Stimulated activated CD4-positive, alpha-beta T cell treated with anti-CD3 and anti-CD28 coated beads, Interleukin-4, amount 100 ng/mL, for 48 hours (primary cell): ENCODE measurements at places on chromosomes 5 and 9.

- no peak for DNase-seq
Measured at GRCh38 chr5:72034770-72035169, 72.5 kb upstream of the MAP1B start.

DNA sequence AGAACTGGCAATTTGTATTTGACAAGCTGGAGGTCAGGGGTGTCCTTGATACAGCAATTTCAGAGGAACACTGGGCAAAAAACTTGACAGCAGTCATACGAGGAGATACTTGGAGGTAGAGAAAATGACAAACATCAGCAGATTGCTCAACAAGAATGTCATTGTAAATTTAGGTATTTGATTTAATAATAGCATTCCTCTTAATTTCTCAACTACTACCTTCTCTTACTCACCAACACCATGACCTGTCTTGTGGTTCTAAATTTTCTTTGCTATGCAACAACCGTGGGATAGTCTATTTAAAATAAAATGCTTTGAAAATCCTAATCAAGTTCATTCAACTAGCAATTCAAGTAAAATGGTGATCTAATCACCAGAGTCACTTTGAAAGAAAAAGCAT is 128.4 kb downstream of the DNAH5 start:
- no peak for DNase-seq

GRCh38 chr5:102523541-102524175 is 24.9 kb upstream of the SLCO6A1 start:
- no peak for DNase-seq

DNA sequence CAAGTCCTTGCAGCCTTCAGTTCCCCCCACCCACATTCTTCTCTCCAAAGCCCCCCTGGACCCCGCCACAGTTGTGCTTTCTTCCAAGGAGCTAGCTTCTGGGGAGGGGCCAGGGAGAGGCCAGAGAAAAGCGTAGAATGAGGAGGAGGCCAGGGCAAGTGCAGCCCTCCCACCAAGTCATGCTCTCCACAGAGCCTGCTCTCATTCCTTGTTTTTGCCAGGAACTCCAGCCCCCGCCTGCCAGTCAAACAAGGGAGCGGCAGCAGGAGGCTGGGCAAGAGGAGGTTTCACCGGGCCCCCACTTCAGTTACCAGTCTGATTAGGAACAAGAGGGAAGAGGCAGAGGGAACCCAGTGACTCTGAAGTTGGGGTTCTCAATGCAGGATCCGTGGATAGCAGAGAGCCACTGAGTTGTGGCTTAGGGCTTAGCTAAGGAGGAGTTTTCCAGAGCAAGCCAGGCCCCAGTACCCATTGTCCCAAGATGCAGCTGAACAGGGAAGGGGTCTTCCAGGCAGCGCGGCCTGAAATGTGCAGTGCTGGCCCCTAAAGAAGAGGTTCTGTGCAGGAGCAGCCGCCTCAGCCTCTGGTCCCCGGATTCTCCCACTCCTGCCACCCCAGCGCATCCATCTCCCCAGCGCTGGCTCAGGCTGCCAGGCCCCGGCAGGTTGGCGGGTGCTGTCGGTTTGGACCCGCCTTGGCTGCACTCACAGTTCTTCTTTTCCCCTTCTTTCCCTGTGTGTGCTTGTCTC is 120.6 kb downstream of the DAB2IP start:
- DNase-seq = no peak

- no peak for DNase-seq
Measured at GRCh38 chr5:14757850-14758249, 93.3 kb downstream of the OTULIN start.

DNA sequence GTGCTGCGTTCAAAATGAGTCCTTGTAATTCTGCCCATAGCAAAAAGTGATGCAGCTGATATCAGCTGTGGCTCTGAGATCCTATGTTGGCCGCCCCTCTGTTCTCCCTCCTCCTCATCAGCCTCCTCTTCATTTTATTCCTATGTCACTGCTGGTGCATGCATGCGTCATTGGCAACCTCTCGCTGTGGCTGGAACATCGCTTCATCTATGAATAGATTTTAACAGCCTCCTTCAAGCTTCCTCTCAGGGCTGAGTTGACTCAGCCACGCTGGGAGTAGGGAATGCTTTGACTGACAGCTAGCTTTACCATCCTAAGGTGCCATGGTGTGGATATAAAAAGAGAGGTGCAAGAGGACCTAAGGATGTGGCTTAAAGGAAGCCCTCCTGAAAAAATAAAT is 303.5 kb downstream of the PLK2 start:
- no peak for DNase-seq

DNA sequence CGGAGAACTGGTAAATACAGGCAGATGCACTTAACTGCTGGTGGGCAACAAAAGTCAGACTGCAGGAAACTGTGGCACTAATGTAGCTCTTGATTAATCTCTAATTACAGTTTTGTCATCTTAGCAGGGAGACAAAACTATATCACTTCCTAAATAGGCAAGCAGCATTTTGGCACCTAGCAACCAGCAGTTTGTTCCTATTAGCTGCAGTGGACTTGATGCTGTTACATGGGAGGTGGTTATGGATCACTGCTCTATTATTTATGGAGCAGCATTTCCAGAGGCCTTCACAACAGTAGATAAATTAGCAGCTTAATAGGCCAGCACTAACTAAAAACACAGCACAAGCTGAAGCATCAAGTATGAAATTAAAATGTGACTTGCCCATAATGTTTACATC is 518.3 kb upstream of the ITGA1 start:
- no peak for DNase-seq

- DNase-seq = no peak
Measured at GRCh38 chr9:116287721-116288120, 134.1 kb downstream of the PAPPA start.

- no peak for DNase-seq
Measured at GRCh38 chr5:131384173-131384572, 120.3 kb downstream of the CDC42SE2 start.

- DNase-seq = peak; percentile 1
Measured at GRCh38 chr9:16133556-16134227, 580.8 kb downstream of the CCDC171 start.

DNA sequence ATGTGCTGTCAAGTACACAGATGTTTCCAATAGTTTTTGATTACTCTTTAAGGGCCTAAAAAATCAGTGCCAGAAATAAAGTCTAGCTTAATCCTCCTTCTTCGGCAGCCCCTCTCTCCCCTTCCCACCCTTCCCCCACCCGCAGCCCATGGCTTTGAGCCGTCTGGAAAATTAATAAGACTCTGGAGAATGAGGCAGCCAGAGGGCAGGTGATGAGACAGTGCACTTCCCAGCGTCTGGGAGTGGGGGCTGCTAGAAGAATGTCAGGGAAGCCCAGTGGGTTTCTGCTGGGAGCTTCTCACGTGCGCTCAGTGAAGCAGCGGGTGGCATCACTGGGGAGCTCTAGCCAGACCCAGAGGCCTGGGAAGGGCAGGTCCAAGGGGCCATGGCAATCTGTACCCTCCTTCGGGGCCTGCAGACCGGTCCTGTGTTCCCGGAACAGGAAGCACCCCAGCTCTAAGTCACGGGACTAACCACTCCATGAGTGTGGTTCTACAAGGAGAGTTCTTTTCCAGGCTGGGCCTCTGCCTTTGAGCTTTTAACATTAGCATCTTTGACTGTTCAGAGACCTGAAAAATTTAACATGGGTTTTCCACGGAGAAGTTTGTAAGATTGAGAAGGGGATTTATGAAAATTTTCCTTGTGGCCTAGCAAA is 164.8 kb upstream of the OTULINL start:
- no peak for DNase-seq

DNA sequence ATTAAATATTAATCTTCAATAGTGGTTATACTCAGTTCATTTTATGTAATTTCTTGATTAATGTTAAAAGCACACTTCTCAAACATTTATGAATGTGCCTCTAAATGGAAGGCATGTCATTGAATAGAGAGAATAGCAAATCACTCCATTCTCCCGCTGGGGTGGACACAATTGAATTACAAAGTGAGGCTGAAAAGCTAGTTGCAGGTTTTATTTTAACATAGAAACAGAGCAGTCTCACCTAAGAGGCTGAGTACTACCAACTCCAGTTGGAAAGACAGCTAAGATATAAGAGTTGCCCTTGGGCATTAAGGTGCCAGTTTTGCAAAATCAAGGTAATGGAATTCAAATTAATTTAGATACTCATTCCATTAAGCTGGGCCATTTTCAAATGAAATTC is 147.2 kb downstream of the PCSK1 start:
- DNase-seq = no peak

GRCh38 chr5:3594510-3595005 is 1.1 kb upstream of the IRX1 start:
- DNase-seq = no peak

- DNase-seq = no peak
Measured at GRCh38 chr9:128203707-128204551, 750 bp downstream of the DNM1 start.

DNA sequence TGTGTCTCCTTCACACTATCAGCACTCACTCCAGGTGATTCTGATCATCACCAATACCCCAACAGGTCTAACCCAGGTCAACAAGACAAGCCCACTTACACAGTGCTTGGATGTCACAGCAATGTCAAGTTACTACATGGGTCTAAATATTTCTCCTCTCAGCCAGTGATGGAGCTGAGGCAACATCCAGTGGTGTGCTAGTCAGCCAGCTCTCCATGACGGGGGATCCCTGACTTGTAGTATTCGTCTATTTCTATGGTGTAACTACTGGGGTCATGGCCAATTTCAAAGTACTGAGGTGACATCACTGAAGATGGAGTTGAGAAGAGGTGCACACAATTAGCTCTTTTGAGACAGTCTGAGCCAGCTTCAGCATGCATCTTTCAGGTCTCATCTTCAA is 31.1 kb downstream of the ADRB2 start:
- DNase-seq = no peak

GRCh38 chr9:69623276-69623675 is 48.9 kb downstream of the APBA1 start:
- DNase-seq = no peak

DNA sequence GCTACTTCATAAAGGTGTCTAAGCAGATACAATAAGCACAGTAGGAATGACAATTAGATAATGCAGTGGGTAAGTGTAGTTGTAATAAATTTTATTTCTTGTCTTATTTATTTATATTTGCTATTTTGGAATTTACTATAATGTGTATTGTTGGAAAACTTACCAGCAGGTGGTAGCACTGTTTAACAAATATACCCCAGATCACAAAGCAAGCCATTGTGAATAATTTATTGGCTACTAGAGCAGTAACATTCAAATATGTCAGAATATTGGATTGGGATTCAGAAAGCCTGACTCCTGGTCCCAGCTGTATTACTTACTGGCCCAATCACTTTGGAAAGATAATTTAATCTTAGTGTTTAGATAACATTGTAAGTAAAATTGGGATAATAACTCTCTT is 78.0 kb downstream of the ISOC1 start:
- no peak for DNase-seq

- no peak for DNase-seq
Measured at GRCh38 chr5:34656001-34656699, at the start of gene RAI14. Gene RAI14, plus strand, starts transcription at chr5:34656328. Its CDS starts 30,592 bp downstream, at chr5:34686920.

DNA sequence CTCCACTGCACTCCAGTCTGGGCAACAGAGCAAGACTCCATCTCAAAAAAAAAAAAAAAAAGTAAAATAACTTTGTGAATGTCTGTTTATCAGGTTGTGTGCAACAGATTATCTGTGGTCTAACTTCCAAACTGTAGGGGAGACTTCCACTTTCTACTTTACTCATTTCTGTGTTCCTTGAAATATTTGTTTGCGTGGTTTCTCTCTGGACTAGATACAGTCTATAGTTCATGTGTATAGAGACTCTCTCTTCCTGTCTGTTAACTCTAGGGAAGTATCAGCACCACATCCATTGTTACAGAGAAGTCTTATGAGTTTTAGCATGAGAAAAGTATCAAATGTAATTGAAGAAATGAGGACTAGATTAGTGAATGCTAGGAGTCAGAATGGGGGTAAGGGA is 168.3 kb downstream of the LPAR1 start:
- DNase-seq = no peak

DNA sequence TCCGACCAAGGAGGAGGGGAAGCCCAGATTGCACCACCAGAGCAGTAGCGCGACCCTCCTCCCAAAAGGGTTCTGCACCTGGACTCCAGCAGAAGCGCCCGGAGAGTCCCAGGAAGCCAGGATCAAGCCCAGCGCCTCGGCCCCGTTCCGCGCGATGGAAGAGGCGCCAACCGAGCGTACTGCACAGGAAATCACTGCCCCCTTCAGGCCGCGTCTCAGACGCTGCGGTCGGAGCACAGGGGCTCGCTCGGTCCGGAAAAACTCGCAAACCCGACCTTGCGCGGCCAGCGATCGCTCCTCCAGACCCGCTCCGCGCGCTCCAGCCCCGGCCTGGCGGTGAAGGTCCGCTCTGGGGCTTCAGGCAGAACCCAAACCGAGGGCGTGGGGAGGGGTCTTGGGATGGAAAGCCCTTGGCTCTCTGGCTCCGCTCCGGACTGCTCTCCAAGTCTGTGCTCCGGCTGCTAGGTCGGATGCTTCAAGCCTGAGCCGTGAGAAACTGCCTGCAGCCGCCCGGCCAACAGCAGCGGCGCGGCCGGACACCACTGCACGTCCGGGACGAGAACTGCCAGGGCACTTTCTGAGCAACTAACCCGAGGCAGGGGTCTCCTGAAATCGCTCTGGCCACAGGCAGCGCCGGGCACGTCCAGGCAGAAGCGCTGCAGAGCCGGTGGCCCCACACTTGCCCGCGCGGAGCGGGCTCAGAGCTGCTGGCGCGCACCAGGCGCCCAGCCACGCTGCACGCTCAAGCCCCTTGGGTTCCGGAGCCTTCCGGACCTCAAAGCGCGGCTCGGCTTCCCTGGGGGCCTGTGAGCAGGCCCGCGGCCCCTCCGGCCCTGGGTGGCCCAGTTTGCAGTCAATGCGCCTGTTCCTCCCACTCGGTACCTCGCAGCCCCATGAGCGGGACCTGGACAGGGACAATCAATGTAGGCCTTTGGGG is 1.3 kb downstream of the GABBR2 start:
- peak; percentile 35 for DNase-seq

DNA sequence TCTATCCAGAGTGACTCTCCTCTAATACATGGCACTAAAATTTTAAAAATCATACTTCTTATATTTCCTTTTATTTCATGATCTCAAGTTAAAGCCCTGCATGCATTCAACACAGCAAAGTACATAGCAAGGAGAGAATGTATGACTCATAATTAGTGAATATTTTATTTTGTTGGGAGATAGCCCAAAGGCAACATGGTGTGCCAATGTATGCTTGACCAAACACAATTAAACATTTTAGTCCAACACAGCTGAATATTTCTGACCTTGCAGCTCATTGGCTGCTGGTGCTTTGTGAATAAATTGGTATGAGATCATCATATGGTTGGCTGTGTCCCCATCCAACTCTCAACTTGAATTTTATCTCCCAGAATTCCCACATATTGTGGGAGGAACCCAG is 103.5 kb downstream of the NPR3 start:
- DNase-seq = no peak

DNA sequence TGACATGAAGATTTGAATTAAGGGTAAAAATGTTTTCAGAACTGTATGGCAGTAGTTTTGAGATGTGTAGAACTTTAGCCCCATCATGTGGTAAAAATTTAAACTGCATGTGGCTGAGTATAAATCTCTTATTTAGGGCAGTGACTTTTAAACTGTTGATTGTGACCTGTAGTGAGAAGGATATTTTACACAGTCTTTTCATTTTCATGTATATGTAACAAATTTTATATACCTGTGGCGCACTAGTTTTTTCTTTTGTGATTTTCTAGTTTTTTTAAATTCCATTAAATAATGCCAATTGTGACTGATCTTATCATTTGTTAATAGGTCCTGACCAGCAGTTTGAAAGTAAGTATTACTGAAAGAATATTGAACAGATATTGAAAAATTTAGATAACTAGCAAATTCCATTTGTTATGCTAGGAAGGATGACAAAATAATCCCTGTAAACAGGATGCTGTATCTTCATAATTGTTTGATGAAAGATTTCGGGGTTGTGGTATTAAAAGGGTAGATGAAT is 47.2 kb downstream of the GPBP1 start:
- DNase-seq = no peak

- no peak for DNase-seq
Measured at GRCh38 chr5:146203872-146204192, 427 bp downstream of the RBM27 start.
